Common myeloid progenitor, CD34-positive (primary cell): ENCODE measurements at places on chromosomes 1 and 21.

DNA sequence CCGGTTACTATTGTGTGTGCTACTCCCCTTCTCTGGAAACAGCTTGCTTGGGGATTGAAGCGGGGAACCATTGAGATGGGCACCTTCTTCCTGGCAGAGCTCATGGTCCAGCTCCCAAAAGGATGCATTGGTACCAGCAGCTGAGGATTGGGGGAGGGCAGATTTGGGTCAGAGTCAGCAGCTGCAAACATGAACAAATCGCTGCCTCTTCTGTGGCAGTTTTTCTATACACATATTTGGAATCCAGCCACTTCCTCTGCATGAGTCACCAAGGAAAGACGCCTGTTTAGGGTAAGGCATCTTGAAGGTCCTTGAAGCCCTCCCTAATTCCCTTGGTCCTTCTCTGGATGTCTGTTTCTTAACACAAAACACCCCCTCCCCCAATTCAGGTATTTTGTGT, 104.7 kb downstream of the DAB1 start:
- DNase-seq = peak; percentile 1

DNA sequence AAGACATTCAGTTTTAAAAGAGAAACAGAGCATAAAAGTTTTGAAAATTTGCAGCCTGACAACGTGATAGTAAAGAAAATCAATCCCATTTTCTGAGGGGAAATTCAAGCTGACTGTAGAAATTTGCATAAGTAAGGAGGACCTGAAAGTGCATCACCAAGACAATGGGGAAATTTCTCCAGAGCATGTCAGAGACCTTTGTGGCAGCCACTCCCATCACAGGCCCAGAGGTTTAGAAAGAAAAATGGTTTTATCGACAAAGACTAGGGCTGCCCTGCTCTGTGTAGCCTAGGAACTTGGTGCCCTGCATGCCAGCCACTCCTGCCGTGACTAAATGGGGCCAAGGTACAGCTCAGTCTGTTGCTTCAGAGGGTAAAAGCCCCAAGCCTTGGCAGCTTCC, 1640.2 kb upstream of the PRMT6 start:
- DNase-seq = no peak

- peak; percentile 57 for DNase-seq
Measured at GRCh38 chr1:183484254-183484653, 12.0 kb downstream of the SMG7 start.

- no peak for DNase-seq
Measured at GRCh38 chr1:152537496-152537895, 23.2 kb downstream of the CRCT1 start.

GRCh38 chr1:75996196-75996595, 64.0 kb upstream of the ASB17 start:
- no peak for DNase-seq

DNA sequence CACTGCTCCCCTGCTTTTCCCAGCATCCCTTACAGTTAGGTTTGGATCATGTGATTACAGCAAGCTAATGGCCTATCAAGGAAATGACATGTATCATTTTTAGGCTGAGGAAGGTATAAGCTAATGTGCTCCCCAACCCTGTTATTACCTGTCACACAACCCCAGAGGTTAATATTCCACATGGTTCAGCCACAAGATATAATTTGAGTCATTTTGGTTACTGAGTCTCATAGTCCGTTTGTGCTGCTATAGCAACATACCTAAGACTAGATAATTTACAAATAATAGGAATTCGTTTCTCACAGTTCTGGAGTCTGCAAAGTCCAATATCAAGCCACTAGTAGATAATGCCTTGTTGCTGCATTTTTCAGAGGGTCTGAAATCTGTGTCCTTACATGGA, 29.1 kb upstream of the SLC16A1 start:
- no peak for DNase-seq

DNA sequence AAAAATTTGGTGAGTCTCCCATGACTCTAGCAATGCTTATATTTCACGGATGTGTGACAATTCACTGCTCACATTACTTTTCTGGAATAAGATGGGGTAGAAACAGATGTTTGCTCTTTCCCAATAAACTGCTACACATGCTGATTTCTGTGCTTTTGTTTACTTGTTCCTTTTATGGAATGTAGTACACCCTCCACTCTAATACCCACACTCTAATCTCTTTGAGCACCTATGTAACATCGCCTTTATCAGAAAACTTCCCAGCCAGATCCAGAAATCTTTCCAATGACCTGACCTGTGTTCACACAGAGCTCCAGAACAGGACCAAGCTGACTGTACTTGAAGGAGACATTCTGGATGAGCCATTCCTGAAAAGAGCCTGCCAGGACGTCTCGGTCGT, 4.2 kb downstream of the HSD3B2 start:
- no peak for DNase-seq

DNA sequence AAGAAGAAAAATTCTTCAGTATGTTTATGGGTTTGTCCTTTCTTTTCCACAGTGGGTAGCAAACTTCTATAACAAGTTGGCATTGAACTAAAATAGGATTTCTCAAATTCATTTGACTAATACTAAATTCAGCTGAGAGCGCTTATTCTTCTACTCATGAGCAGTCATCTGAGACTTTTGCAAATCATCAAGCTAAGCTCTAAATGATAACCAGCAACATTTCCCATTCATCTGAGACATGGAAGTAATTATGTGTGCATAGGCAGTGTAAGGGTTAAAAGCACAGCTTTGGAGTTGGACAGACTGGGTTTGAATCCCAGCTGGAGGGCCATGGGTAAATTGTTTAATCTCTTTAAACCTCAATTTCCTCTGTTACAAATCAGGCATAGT, 18.3 kb upstream of the CNR2 start:
- DNase-seq = no peak
